ENCODE measurements at places on chromosomes 5 and 9. TPM values are rescaled to one million over a fixed set of nuclear protein-coding genes. Genes with fewer than 3 reads are reported as not detected.

GRCh38 chr5:124741711-124742496 lies 4.5 kb downstream of the ZNF608 start:
- no peaks in the 10 kb centered on the region for H3K36me3 ChIP-seq
- H3K4me1 ChIP-seq = peaks cover 53% of the 10 kb centered on the region
- peak overlapping the region; percentile 75 for H3K27ac ChIP-seq

Gene GTF3C4
- 11.9 TPM for total RNA-seq

GRCh38 chr9:103188781-103189350 lies 193.7 kb downstream of the CYLC2 start:
- DNase-seq = no peak
- no peaks in the 10 kb centered on the region for H3K36me3 ChIP-seq
- H3K27ac ChIP-seq = no peak overlapping the region
- H3K27me3 ChIP-seq = no peaks in the 10 kb centered on the region

Gene CEP78
- total RNA-seq = 52.5 TPM

DNA sequence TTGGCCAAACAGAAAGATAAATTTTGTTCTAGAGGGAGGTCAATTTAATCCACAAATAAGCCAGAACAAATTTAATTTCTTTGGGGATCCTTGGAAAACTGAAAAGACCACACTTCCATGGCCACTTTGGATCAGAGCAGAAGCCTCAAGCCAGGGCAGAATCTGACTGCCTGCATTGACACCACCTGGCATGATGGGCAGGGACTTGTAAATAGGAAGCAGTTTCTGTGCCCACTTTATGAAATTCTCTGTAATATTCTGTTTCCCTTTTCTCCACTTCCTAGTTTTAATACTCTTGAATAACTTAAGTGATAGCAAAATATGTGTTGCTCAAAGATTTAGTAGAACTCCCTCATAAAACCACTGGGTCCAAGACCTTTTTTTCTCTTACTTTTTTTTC lies 6.7 kb upstream of the TMEM252 start:
- peaks cover 18% of the 10 kb centered on the region for H3K4me1 ChIP-seq
- no peak overlapping the region for H3K4me3 ChIP-seq
- H3K36me3 ChIP-seq = no peaks in the 10 kb centered on the region
- no peak for DNase-seq

Gene HTR4
- not detected for total RNA-seq

- no peaks in the 10 kb centered on the region for H3K4me1 ChIP-seq
- no peaks in the 10 kb centered on the region for H3K36me3 ChIP-seq
- no peak for DNase-seq
- peak overlapping the region; percentile 82 for H3K4me3 ChIP-seq
- H3K27ac ChIP-seq = no peak overlapping the region
Observed at GRCh38 chr5:64506567-64507263, 900 bp downstream of the RGS7BP start.

- H3K27ac ChIP-seq = no peak overlapping the region
- H3K4me1 ChIP-seq = no peaks in the 10 kb centered on the region
- H3K27me3 ChIP-seq = no peaks in the 10 kb centered on the region
- H3K36me3 ChIP-seq = no peaks in the 10 kb centered on the region
- no peak overlapping the region for H3K4me3 ChIP-seq
Observed at GRCh38 chr9:90393365-90394152, 249.1 kb downstream of the DIRAS2 start.

- H3K27me3 ChIP-seq = no peaks in the 10 kb centered on the region
- no peak for DNase-seq
- H3K4me1 ChIP-seq = peaks cover 12% of the 10 kb centered on the region
- H3K36me3 ChIP-seq = peaks cover 24% of the 10 kb centered on the region
- H3K4me3 ChIP-seq = peak overlapping the region; percentile 52
- peak overlapping the region; percentile 41 for H3K27ac ChIP-seq
Observed at GRCh38 chr9:120868339-120868675, 8.7 kb downstream of the PHF19 start.

DNA sequence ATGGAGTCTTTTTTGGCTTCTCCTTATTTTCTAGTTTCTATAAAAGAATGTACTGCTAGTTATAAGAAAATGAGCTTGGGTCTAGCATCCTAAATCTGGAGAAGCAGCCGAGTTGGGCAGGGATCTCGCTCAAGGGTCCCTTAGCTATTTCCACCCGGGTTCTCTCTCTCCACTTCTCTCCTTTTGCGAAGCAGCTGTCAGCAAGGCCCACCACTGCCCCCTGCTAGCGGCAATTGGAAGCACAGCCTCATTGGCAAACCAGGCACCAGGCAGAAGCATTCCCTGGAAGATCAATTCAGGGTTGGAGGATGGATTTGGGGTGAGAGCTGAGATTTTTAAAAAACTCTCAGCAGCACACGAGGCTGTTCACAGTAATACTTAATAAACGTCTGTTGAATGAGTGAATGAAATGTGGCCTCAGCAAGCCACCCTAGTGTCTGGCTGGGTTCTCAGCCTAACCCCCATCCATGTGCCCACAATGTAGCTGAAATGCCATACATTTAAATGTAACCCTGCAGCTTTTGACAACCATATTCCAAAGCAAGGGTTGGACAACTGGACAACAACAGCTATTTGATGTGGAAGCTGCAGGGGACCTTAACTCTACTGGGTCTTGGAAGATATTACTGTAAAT lies 34.6 kb upstream of the TNIP1 start:
- H3K36me3 ChIP-seq = peaks cover 7% of the 10 kb centered on the region
- H3K27me3 ChIP-seq = no peaks in the 10 kb centered on the region
- H3K4me3 ChIP-seq = no peak overlapping the region
- no peak overlapping the region for H3K27ac ChIP-seq
- DNase-seq = peak; percentile 77

DNA sequence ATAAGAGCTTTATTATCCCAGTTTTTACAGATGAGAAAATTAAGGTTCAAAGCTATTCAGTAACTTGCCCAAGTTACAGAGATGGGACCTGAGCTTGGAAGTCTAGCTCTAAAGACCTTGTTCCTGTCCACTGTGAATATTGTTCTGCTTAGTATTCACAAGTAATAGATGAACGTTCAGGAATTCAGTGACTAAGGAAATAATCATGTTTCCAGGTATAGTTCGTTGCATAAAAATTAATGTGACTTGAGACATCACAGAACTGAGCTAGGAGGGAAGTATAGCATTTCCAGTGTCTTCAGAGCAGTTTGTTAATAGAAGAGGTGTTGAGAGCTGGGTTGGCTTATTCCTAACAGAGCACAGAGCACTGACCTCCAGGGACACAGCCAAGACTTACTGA lies 136.1 kb downstream of the FGF1 start:
- peaks cover 14% of the 10 kb centered on the region for H3K4me1 ChIP-seq
- H3K27me3 ChIP-seq = no peaks in the 10 kb centered on the region

Gene KCNV2
- not detected for total RNA-seq

GRCh38 chr5:159480849-159481248 lies 150.6 kb upstream of the IL12B start:
- no peaks in the 10 kb centered on the region for H3K27me3 ChIP-seq
- no peaks in the 10 kb centered on the region for H3K36me3 ChIP-seq
- no peaks in the 10 kb centered on the region for H3K4me1 ChIP-seq
- no peak overlapping the region for H3K27ac ChIP-seq

Gene CRAT
- 12.8 TPM for total RNA-seq

GRCh38 chr5:100840370-100840769 lies 62.7 kb downstream of the ST8SIA4 start:
- peak; percentile 87 for DNase-seq
- no peaks in the 10 kb centered on the region for H3K36me3 ChIP-seq
- H3K27ac ChIP-seq = peak overlapping the region; percentile 32
- no peaks in the 10 kb centered on the region for H3K27me3 ChIP-seq
- no peak overlapping the region for H3K4me3 ChIP-seq
- H3K4me1 ChIP-seq = peaks cover 45% of the 10 kb centered on the region

DNA sequence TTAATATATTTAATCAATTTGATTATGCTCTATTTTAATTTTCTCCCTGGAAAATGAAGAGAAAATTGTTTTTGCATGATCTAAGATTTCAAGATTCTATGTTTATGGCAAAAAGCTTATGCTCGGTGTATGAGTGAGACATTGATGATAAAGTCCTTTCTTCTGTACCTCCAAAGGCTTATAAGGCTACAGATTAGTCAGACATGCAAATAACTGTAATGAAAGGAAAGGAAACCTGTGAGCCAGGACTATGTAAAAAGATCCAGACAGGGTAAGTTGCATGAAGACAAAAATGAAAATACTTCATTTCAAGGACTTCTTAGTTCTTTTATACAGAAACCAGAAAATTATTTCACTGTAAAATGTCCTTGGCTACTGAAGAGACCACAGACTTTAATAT lies 52.2 kb upstream of the EDIL3 start:
- no peaks in the 10 kb centered on the region for H3K36me3 ChIP-seq
- H3K4me1 ChIP-seq = peaks cover 18% of the 10 kb centered on the region
- 0 out of 2 replicates have a peak overlapping the region, but pooled peaks have one; percentile 11 for H3K27ac ChIP-seq
- no peaks in the 10 kb centered on the region for H3K27me3 ChIP-seq
- peak; percentile 5 for DNase-seq
- H3K4me3 ChIP-seq = no peak overlapping the region

Gene GCNT4
- under 0.01 TPM for total RNA-seq

Gene FCN2
- total RNA-seq = not detected

DNA sequence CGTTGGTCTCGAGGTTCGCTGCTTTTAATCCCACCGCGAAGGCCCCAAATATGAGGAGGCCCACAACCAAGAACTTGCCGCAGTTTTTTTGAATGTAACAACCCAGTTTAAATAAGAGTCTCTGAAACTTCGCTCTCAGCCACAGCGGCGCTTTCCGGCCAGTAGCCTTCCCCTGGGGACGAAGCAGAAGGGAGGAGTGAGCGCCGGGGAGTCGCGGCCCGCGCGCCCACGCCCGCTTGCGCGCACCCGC lies 10.4 kb downstream of the PTCH1 start:
- H3K27me3 ChIP-seq = no peaks in the 10 kb centered on the region
- peak; percentile 21 for DNase-seq
- H3K4me3 ChIP-seq = peak overlapping the region; percentile 96
- H3K4me1 ChIP-seq = peaks cover 14% of the 10 kb centered on the region
- H3K36me3 ChIP-seq = no peaks in the 10 kb centered on the region
- no peak overlapping the region for H3K27ac ChIP-seq

DNA sequence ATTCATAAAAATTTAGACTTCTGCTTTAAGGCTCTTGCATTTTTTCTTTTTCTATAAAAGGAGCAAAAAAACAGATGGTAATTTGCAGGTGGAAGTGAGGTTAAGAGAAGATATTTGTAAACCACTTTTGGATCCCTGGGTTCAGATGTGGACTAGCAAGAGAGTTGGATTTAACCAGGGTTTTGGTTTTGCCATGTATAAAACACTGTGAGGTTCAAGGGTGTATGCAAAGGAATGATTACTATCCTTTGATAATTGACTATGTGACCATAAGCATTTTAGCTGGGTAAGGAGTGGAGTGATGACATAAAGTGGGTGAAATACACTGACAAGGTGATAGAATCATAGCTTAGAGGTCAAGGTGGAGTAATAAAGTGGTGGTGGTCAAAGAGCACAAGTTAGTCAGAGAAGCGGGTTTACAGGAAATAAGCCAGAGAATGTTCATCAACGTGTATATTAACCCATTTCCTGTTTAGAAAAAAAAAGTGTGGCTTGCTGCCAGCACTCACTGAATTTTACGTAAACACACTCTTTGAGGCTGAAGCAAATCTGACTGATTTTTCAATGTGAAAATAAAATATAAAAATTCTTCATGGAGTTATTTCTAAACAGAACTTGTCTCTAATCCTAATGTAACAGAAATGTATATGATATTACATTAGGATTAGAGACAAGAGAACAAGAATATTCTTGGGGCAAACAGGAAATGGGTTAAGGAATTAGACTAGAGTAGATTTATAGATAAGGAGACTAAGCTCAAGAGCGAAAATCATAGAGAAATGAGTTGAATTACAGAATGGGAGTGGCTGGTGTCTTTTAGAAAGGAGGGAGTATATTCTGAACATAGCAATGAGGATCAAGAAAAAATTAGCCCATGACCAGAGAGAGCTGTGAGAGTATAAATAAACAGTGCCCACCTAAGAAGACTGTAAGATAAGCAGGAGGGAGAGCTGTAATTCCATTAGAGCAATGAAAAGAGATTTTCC lies 74.5 kb downstream of the CDKN2A start:
- no peaks in the 10 kb centered on the region for H3K36me3 ChIP-seq
- 0 out of 2 replicates have a peak overlapping the region, but pooled peaks have one; percentile 8 for H3K27ac ChIP-seq
- H3K4me1 ChIP-seq = peaks cover 10% of the 10 kb centered on the region
- DNase-seq = peak; percentile 65
- no peak overlapping the region for H3K4me3 ChIP-seq
- no peaks in the 10 kb centered on the region for H3K27me3 ChIP-seq

- peaks cover 9% of the 10 kb centered on the region for H3K4me1 ChIP-seq
- peak overlapping the region; percentile 95 for H3K4me3 ChIP-seq
- DNase-seq = peak; percentile 27
- H3K27ac ChIP-seq = no peak overlapping the region
- no peaks in the 10 kb centered on the region for H3K36me3 ChIP-seq
Observed at GRCh38 chr5:54309691-54310432, 511 bp downstream of the ARL15 start.

GRCh38 chr5:125576822-125577221 lies 830.4 kb upstream of the ZNF608 start:
- no peak overlapping the region for H3K4me3 ChIP-seq
- H3K4me1 ChIP-seq = no peaks in the 10 kb centered on the region
- DNase-seq = no peak
- no peak overlapping the region for H3K27ac ChIP-seq
- no peaks in the 10 kb centered on the region for H3K36me3 ChIP-seq

GRCh38 chr5:4698596-4698995 lies 441.5 kb upstream of the ADAMTS16 start:
- no peaks in the 10 kb centered on the region for H3K4me1 ChIP-seq
- no peaks in the 10 kb centered on the region for H3K27me3 ChIP-seq
- H3K27ac ChIP-seq = no peak overlapping the region
- no peak overlapping the region for H3K4me3 ChIP-seq
- DNase-seq = no peak

DNA sequence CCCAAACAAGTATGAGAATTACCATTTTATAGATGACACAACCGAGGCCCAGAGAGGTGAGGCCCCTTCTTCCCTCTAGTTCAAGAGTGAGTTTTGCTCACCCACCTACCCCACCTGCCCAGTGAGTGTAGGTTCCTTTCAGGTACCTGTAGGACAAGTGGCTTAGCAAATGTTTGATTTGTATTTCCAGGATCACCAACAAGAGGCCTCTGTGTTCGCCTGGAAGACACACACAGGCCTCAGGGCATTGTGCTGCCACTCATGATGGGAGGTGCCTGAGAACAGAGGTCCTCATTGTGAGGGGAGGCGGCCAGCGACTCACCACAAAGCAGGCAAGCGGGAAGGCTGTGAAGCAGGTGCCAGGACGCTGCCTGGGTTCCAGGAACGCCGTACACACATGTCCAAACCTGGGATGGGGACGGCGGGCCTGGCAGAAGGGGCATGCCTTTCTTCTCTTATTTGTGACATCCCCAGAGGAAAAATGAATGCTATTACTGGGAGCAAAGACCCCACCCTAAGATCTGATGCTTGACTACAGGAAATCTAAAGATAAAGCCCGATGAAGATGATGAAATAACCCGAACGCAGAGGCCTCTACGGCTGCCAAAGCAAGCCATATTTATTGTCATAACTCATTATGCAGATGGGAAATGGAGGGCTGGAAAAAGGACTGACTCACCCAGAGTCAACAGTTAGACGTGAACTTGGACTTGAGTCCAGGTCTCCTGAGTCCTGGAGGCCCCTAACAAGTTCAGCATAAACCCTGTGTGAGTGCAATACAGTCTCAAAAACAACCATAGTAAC lies 60.2 kb upstream of the SLC25A51 start:
- DNase-seq = peak; percentile 87
- no peaks in the 10 kb centered on the region for H3K27me3 ChIP-seq
- peaks cover 66% of the 10 kb centered on the region for H3K4me1 ChIP-seq
- peaks cover 32% of the 10 kb centered on the region for H3K36me3 ChIP-seq
- peak overlapping the region; percentile 99 for H3K27ac ChIP-seq

Gene SIMC1
- total RNA-seq = 15.4 TPM

Gene C9orf153
- total RNA-seq = 1.9 TPM

- no peak overlapping the region for H3K27ac ChIP-seq
- DNase-seq = peak; percentile 16
- H3K27me3 ChIP-seq = no peaks in the 10 kb centered on the region
- H3K4me1 ChIP-seq = no peaks in the 10 kb centered on the region
- H3K4me3 ChIP-seq = no peak overlapping the region
Observed at GRCh38 chr9:70130266-70130665, 86.6 kb downstream of the MAMDC2 start.
